Esophagus squamous epithelium (tissue), 5 donors: ENCODE measurements at places on chromosomes 5 and 9.

DNA sequence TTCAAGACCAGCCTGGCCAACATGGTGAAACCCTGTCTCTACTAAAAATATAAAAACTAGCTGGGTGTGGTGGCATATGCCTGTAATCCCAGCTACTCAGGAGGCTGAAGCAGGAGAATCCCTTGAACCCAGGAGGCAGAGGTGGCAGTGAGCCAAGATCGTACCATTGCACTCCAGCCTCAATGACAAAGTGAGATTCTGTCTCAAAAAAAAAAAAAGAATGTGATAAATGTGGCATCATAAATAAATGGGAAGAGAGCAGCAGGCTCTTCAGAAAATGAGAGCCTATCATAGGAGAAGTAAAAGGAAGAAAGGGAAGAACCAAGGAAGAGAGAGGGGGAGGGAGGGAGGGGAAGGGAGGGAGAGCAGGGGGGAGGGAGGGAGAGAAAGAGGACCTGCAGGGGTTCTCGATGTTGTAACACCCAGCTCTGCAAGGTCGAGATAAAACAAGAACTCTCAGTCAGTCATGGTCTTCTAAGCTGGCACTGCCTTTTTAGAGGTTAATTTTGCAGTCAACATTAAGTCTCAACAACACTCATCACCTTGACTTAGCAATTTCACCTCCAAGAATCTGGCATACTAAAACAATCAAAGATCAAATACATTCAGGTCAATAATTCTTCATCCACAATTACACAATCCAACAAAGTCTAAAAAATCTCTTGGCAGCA is 68.7 kb upstream of the SIMC1 start:
- DNase-seq, result no peak

GRCh38 chr9:124551472-124552272 is 44.5 kb upstream of the NR5A1 start:
- no peak for DNase-seq

DNA sequence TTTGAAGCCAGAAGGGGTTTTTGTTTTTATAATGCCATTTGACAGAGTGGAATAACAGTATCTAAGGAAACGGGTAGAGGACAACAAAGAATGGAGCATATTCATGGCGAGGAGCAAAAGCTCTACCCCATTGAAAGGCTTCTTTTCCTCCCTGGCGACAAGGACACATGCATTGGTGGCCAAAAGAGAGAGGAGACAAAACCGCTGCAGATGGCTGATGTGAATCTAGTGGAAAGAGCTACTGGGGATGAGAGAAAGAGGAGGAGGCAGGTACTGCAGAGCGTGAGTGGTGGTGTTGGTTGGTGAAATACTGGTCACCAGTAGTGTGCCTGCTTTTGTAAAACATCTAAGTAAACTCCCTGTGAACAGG is 491 bp downstream of the APC start:
- no peak for DNase-seq

GRCh38 chr5:170248172-170248930 is 15.6 kb downstream of the C5orf58 start:
- DNase-seq, result no peak
